ENCODE measurements at places on chromosomes 3 and 15.

GRCh38 chr15:74122403-74123130, 7.8 kb upstream of the ISLR2 start:
- no peak for DNase-seq

GRCh38 chr3:121998030-121998580, 23.9 kb downstream of the ILDR1 start:
- no peak for DNase-seq

- DNase-seq = no peak
These were observed 538.2 kb downstream of the FOXP1 start for GRCh38 chr3:71045212-71045916.

GRCh38 chr15:47186075-47186474, 531.2 kb upstream of the SEMA6D start:
- DNase-seq = no peak

GRCh38 chr15:59420986-59421618, 16.9 kb upstream of the FAM81A start:
- DNase-seq = peak; percentile 9

DNA sequence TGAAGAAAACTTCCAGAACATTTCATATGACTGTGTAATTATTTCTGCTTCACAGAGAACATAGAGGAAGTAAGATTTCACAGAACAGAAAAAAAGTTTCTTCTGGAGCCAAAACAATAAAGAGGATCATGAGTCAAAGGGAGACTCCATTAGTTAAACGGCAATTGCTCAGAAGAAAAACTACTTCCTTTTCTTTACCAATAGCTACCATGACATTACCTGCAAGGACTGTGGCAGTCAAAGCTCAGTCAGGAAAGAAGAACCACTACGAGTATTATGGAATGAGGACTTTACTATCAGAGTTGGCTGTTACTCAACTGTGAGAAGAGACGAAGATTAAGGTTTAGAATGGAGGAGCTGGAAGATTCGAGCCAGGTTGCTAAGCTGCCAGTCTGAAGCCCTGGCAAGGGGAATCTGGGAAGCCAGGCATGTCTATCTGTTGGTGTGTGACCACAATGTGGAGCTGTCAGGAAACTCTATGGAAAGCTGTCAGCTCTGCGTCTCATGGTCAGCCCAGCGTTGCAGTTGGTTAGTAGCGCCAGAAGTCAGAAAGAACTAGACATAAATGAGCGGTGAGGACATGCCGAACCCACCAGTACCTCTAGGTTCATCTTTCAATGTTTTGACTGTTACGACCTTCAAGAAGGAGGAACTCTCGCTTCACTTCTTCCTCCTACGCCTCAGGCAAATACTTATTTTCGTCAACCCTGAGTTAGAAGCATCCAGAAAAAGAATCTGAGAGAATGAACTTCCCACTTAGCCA, 604.3 kb downstream of the FGF12 start:
- DNase-seq = no peak

GRCh38 chr3:50165910-50166538, 10.9 kb downstream of the SEMA3F start:
- no peak for DNase-seq

- no peak for DNase-seq
These were observed 30.5 kb downstream of the RNF13 start for GRCh38 chr3:149843502-149843901.

DNA sequence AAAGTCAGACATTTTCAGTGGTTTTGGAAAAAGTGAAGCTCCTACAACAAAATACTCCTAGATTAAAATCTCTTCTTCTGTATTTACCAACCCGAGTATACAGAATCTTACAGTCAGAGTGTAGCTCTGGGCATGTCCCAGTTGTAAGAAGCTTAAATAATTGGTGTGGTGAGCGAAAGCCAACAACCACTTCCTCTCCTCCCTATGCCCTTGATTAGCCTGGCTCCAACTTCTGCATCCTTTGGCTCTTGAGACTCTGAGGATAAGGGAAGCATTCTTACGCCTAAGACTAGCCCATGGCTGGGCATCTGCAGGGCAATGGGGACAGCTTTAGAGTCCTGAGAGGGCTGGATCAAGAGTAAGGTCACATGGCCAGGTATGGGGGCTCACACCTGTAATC, 25.5 kb downstream of the RFT1 start:
- DNase-seq = no peak

DNA sequence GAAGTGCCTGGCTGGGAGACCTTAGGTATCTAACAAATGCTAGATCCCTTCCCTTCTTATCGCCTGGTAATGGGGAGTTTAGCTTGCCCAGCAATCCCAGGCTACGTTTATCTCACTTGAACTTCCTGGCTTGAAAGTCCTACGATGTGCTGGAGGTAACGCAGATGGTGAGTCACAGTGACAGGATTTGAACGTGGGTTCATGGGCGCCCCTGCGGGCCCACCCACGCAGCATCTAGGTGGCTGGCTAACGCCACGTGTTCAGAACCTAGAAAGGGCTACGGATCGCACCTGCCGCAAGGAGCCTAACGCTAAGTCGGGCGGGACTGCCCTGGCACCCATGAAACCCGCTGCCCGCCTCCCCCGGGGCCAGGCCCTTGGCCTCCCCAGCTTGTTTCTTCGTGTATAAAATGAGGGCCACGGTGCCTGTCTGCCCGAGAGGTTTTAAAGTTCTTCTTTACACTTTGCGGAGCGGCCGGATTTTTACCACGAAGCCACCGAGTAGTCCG, 600 bp upstream of the USP3 start:
- no peak for DNase-seq

GRCh38 chr3:172464306-172464705, 16.1 kb upstream of the GHSR start:
- no peak for DNase-seq

- DNase-seq = no peak
These were observed 25.9 kb downstream of the CEMIP start for GRCh38 chr15:80804970-80805495.

DNA sequence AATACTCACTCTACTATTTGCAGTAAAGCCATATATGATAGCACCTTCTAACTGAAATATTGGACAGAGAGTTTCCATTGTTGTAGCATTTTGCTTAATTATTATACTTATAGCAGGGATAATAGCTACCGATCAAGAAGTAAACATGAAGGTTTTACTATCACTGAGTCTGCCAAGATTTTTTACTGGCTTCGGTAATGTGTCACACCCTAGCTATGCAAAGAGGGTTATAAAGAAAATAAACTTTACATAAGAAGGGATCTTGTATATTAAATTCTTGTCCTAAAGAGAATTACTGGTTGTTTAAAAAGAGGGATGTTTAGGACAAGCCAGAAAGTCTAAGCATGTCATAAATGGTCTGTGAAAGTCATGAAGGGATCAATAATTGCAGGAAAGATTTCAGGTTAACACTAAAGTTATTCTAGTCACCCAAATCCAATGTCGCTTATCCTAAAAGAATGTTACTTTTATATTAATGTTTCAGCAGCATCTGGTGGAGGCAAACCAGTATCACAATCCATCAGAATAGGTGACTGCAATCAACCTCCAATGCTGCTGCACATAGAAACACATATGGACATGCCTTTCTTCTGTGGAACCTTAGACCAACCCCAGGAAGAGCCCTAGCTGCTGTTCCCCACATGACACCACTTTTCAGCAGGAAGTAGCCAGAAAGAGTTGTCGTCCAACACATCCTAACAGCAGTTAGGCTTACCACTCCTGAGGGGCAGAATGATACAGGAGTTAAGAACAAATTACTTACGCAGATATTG, 62.7 kb upstream of the GK5 start:
- DNase-seq = no peak

- no peak for DNase-seq
These were observed 12.9 kb downstream of the PLS1 start for GRCh38 chr3:142609136-142609535.

GRCh38 chr3:123634149-123635051, 49.5 kb upstream of the HACD2 start:
- DNase-seq = no peak

- DNase-seq = peak; percentile 92
These were observed 9.5 kb downstream of the EBLN2 start for GRCh38 chr3:73070675-73071575.

GRCh38 chr15:42402455-42403205, 43.3 kb downstream of the CAPN3 start:
- no peak for DNase-seq

- no peak for DNase-seq
These were observed 103.0 kb downstream of the MAGI1 start for GRCh38 chr3:65935724-65936123.

DNA sequence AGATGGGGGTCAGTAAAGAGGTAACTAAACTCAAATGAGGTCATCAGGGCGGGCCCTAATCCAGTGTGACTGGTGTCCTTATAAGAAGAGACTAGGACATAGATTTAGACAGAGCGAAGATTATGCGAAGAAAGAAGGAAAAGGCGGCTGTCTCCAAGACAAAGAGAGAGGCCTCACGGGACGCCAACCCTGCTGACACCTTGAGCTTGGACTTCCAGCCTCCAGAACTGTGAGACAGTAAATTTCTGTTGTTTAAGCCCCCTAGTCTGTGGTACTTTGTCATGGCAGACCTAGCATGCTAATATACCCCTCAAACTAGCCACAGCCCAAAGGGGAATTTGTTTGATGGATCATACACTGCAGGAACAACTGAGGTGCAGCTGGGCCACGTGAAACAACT, 183.0 kb downstream of the ABHD5 start:
- DNase-seq = no peak

DNA sequence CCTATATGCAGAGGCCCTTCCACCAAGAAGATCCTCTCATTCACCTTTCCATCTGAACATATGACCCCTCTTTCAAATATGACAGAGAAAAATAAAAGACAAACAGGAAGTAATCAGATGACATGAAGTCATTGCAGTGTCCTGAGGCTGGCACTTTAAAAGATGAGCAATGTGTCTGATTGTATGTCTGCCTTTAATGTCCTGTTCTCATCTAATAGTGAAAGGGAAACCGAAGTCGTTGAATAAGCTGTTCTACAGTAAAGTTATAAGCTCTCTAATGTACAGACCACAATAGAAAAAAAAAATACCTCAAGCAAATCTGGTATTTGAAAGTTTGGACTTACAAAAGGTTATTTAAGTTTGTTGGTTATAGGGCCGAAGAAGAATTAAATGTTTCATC, 243.0 kb downstream of the CLSTN2 start:
- no peak for DNase-seq

DNA sequence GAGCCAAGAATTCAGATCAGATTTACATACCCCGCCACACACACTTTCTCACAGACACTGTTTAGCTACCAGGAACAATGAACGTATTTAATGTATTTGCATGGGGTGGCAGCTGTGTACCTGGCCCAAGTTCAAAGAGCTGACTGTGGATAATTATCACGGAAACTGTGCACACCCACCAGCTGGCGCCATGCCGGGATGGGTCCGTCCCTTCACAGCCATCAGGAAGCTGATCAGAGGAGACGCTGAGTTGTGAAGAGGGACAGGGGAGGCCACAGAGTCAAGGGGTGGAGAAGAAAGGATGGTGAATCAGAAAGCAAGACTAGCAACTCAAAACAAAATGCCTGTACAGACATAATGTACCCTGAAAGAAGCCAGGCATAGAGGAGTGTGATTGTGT, 13.1 kb upstream of the PLA2G4D start:
- no peak for DNase-seq

- peak; percentile 36 for DNase-seq
These were observed 106.7 kb downstream of the GHSR start for GRCh38 chr3:172341482-172342059.

DNA sequence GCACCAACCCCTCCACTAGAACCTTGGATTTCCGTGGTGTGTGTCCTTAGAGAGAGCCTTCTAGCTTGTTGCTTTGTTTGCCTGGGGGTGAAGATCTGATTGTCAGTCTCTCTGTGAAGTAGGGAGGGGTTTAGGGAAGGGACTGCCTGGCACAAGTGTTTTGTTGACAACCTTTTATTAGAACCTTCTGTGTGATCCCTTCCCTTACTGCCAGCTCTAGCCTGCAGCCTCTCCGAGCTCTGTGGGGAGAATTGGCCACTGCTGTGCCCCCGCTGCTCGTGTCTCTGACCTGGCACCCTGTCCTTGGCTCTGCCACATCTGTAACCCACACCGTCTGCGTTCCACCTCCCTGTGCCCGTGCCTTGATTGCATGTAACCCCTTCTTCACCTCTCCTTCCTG, 30.9 kb upstream of the PCSK6 start:
- DNase-seq = no peak

- DNase-seq = no peak
These were observed 29.5 kb upstream of the USP3 start for GRCh38 chr15:63474810-63475316.

DNA sequence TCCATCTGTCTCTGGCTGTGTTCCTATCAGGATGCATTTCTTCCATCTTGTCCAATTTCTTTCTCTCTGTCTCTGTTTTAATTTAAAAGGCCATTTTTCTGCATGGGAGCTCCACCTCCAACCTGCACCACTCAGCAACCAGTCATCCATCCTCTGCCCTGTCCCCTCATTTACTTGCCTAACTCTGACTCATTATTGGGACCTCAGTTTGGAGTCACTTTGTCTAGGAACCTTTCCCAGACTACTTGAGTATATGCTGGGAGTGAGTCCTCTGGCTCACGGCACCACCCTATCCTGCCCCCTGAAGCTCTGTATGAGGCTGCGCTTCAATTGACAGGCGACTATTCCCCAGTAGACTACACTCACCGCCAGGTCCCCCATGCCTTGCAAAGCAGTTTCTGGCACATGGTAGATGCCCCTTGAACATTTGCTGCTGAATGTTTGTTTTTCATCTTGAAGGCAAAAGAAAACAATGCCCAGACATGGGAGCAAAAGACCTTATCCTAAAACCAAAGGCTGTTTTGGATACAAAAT, 513.3 kb upstream of the CFAP20DC start:
- no peak for DNase-seq

DNA sequence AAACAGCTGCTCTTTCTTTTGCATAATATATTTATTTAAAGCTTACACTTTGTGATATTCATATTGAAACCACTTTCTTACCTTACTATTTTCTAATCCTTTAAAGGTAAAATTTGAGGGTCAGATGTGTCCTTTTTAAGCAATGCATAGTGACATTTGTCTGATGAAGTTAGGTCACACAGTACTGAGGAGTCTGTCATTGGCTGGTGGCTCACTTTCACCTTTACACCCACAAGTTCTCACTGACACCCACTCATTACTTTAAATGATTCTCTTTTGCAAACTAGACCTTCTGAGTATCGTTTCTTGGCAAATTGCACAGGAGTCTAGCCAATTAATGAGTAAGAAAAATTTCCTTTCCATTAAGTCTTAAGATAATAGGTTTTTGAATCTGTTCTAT, 758.3 kb upstream of the ARPP21 start:
- no peak for DNase-seq

DNA sequence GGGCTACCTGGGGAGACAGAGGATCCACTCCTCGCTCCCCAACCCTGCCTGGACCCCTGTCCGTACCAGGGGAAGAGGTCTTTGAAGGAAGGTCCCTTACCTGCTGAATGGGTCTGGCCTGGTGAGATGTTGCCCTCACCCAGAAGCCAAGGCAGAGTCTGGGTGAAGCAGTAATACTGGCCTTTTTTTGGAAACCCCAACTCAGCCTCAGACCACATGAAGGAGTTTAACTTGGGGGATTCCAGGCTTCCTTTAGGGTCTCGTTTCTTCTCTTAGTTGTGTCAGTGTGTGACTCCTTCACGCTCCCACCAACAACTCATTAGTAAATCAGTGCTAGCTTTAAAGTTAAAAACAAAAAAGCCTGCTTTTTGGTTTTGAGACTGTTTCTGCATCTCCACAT, 45.6 kb downstream of the RTP1 start:
- DNase-seq = no peak

GRCh38 chr15:72222393-72222792, 8.6 kb downstream of the PKM start:
- DNase-seq = no peak
